Amniotic epithelial cell (primary cell): ENCODE measurements at places on chromosomes 7 and 10.

DNA sequence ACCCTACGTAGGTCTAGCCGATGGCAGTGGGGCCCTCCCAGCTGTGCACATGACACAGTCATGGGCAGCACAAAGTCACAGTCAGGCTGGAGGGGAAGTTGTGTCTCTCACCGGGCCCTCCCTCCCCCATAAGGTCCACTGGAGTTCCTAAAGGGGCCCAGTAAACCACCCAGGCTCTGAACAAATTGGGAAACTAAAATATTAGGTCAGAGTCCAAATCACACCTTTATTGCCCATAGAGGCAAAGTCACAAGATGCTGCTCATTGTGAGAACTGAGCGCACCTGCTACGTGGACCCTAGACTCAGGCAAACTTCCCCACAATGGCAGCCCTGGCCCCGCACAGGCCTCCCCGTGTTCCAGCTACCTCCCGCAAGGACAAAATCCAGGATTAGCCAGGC is 45.2 kb upstream of the SH2B2 start:
- no peak for DNase-seq

- DNase-seq, result peak; percentile 27
These were observed 237.3 kb downstream of the DGKI start for GRCh38 chr7:137609500-137609899.

DNA sequence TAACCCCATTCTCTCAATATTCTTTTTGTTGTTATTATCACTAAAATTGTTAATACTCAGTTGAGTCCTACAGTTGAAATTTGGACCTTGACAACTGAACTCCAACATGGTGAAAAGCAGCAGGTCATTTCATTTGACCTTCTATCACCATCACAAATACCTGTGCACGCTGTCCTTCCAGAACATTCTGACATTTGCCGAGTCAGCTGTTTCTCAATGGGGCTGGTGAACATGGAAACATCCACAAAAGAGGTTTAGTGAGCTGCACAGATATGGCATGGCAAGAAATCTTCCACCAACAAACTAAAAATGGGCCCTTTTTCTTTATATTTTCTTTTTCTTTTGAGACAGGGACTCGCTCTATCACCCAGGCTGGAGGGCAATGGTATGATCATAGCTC is 169.7 kb downstream of the ZNF438 start:
- no peak for DNase-seq

DNA sequence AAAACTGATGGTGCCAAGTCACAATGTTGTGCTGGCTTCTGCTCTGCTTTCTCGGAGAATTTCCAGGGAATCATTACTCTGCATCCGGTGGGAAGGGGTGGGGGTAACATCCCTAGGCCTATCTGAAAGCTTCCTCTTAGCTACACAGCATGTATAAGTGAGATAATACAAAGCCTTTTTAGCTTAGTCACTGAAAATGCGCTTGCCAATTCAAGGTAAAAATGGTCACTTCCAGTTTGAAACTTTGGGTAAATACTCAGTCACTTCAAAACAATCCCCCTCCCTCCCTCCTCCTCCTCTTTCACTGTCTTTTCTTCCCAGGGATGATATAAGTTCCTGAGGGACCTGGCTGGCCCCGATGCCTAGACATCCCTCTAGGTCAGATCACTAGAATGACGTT is 57.3 kb upstream of the APBB1IP start:
- DNase-seq, result no peak

DNA sequence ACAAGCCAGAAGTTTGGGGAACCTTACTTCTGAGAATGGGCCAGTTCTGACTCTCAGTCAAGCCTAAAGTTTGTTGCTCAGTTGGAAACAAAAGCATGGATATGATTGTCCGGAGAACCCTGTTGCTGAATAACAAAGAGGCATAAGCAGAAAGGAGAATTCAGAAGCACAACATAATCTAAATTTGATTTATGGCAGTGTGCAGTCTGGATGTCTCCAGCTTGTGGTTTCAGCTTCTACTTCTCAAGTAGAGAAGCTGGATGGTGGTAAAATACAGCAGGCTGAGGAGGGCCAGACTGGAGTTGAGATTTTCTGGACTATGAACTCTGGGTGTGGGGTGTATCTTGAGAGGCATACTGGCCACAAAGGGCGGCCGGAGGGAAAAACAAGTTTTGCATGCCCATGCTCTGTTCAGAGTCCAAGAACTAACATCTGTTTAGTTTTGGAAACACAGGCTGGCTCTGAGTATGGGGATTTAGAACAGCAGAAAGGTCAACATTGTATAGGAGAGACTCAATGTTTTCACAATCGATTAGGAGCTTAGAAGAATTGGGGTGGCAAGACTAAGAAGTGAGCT is 592.9 kb downstream of the CNTNAP2 start:
- no peak for DNase-seq

- peak; percentile 47 for DNase-seq
These were observed 2.3 kb upstream of the SEMA3C start for GRCh38 chr7:80921130-80921529.

DNA sequence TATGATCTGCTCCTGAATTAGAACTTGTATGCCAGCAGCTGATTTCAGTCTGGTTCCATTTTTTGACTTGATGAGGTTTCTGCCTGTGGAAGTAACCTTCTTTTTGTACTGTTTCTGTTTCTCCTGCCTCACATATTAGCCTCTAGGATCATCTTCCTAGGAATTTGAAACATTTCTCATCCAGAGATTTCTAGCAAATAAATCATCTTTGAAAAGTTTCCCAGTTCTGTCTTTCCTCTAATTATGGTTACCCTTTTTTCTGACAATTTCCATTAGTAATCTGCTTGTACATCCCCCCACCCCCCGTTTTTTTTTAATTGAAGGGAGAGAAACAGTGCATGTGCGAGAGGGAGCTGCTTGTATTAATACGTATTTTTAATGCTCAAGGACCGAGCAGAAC is 92.2 kb downstream of the NRF1 start:
- no peak for DNase-seq

- DNase-seq, result peak; percentile 88
These were observed 1.8 kb downstream of the PSMG3 start for GRCh38 chr7:1567896-1568510.

GRCh38 chr7:26159243-26159642 is 7.2 kb downstream of the NFE2L3 start:
- DNase-seq, result no peak

DNA sequence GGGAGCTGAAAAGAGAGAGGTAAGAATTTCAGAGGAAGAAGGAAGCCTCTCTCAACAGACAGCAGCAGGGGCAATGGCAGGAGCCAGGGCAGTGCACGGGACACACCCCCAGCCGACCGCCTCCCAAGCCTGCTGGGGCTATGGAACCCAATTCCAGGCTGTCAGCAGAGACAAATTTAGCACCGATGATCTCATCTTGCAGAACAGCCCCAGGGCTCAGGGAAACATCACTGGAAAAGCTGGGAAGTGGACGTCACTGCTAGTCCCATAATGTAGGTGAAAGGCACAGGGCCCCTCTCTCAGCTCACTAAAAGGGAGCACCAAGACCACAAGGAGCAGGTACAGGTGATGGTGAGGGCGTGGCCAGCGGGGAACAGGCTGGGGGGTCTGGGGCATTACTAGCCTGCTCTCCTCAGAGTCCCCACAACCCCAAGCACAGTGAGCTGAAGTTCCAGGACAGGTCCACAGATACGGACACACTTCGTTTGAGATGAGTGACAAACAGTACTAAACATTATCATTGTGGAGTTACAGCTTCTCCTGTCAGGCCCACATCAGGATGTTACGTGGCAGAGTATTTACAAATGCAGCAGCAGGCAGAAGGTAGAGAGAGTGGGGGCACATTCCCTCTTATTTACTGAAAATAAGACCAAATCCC is 103.7 kb downstream of the PLXNA4 start:
- no peak for DNase-seq

GRCh38 chr7:26880852-26881251 is 16.5 kb upstream of the SKAP2 start:
- no peak for DNase-seq

- DNase-seq, result peak; percentile 87
These were observed 115.0 kb upstream of the ZNF438 start for GRCh38 chr10:31146491-31147209.

- DNase-seq, result no peak
These were observed 93.3 kb upstream of the AGBL3 start for GRCh38 chr7:134892963-134893362.

DNA sequence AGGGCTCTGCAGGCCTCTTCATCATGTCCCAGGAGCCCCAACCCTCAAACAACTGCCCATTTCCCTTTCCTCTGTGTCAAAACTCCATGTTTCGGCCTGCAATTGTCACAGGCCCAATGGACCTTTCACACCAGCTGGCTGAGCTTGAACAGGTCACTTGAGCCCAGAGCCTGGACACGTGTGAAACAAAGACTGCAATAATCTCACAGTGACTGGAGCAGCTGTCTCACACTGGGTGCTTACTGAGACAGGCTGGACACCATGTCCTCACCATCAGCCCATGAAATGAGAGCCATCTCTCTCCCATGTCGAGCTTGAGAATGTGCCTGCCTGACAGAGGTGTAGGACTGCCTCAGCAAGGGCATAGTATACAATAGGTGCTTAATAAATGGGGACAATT is 19.5 kb upstream of the EIF5AL1 start:
- no peak for DNase-seq

DNA sequence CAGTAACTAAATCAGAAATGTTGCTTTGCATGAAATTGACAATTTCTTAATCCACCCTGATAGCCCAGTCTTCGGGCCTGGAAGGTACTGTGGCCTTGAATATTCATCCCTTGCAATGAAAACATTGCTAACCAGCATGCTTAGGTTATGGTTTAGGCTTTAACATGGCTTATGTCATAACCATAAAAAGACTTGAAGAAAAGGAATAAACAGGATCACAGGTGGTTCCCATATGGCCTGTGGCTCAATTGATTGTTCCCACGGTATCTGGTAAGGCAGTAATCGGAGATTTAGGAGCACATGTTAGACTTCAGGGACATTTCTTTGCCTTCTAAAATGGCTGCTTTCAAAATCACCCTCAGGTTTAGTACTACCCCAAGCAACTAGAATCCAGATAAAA is 139.5 kb downstream of the ST7 start:
- DNase-seq, result no peak

DNA sequence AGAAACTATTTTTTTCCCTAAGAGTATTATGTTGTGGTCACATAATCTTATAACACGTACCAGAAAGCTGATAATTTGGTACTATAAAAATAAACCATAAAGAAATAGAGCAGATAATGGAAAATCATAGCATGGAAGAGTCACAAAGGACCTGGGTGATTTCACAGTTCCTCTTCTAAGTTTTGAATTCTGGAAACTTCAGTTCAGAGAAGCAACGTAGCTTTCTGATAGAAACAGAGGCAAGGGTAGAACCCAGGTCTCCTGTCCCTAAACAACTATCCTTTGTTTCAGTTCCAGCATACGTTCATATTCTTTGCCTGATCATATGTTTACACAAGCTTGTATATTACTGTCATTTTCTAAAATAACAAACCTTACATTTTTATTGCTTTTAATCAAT is 47.9 kb downstream of the MRC1 start:
- no peak for DNase-seq

DNA sequence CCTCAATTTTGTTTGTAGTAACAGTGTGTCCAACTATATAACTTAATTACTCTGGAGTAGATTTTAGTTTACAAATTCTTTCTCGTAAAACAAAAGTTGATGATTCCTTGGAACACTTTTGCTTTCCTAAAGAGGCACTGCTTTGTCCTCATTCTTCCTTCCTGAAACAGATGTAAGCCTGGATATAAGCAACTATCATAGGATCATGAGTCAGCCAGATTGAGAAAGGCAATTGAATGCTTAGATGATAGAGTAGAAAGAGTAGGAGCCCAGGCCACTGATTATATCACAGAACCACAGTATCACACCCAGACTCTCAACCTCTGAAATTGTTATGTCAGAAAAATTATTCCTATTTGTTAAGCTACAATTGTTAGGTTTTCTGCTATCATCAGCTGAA is 69.9 kb downstream of the TMEM106B start:
- DNase-seq, result peak; percentile 77

- DNase-seq, result peak; percentile 64
These were observed 17.1 kb downstream of the CDNF start for GRCh38 chr10:14820775-14821154.

- no peak for DNase-seq
These were observed 25.8 kb downstream of the DENND10 start for GRCh38 chr10:119129721-119130120.
